ENCODE measurements at places on chromosomes 16 and 17.

- DNase-seq, result no peak
Measured at GRCh38 chr17:61216066-61216465, 183.6 kb upstream of the TBX2 start.

DNA sequence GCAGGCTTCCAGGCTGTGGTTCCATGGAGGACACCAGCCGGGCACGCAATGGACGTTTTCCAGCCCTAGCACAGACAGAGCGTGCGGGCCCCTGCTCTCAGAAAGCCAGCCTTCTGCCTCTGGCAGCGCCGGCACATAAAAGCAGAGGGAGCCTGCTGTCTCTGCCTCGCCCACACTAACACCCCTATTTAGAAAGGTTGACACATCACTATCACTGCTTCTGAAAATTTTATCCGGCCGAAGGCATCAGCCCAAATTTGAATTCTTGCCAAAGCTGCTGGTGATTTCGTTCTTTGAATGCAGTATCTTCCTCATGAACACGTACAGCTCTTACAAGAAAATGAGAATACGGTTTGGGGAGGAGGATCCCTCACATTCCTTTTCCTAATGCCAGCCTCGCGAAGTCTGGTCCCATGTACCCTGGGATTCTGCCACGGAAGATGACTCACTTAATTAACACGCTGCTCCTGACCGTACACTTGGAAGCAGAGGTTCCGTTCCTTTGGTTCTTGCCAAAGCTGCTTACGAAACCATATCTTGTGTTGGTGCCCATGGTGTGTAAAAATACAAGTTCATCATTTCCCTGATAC lies 1.3 kb upstream of the RAB11FIP3 start:
- DNase-seq, result peak; percentile 93

DNA sequence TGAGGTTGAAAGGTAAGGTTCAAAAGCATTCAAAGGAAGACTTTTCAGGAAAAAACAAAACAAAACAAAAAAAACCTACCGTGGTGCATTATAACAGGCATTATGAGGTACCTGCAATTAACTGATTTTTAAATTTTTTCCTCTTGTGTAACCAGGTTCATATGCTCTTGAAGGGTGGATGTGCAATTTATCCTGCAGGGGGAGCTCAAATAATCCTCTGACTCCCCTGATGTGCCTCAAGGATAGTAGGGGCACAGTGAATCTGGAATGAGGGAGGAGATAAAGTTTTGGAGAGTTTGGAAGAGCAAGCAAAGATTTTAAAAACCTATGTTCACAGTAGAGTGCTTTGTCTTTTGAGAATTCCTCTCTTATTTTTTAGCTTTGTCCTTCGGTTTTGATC lies 1349.4 kb downstream of the CDH8 start:
- DNase-seq, result no peak

- no peak for DNase-seq
Measured at GRCh38 chr17:10993126-10993525, 155.2 kb upstream of the PIRT start.

- no peak for DNase-seq
Measured at GRCh38 chr16:9816644-9817043, 365.6 kb downstream of the GRIN2A start.

GRCh38 chr16:46918905-46919792 lies 35.0 kb downstream of the GPT2 start:
- no peak for DNase-seq
